ENCODE measurements at places on chromosomes 4 and X.

- no peak for DNase-seq
Measured at GRCh38 chr4:20017070-20017776, 234.5 kb upstream of the SLIT2 start.

GRCh38 chrX:12951595-12951975 lies 23.3 kb upstream of the TMSB4X start:
- DNase-seq, result no peak

GRCh38 chr4:142334931-142335330 lies 511.2 kb downstream of the INPP4B start:
- DNase-seq, result no peak

DNA sequence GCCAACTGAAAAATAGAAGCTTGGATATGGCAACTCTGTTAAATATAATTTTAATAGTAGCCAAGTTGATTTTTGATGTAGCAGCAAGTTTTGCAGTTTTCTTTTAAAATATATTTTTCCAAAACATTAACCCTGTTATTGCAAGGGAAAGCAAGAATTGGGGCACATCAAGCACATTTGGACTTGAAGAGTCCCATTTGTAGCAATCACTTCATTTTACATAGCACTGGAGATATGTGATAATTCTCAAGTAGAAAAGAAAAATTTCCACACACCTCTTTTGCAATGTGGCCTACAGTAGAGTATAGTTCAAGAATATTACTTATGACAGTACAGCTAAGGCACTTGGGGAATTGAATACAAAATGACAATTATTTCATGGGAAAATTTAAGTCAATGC lies 1.9 kb upstream of the PPP4R3C start:
- DNase-seq, result no peak

DNA sequence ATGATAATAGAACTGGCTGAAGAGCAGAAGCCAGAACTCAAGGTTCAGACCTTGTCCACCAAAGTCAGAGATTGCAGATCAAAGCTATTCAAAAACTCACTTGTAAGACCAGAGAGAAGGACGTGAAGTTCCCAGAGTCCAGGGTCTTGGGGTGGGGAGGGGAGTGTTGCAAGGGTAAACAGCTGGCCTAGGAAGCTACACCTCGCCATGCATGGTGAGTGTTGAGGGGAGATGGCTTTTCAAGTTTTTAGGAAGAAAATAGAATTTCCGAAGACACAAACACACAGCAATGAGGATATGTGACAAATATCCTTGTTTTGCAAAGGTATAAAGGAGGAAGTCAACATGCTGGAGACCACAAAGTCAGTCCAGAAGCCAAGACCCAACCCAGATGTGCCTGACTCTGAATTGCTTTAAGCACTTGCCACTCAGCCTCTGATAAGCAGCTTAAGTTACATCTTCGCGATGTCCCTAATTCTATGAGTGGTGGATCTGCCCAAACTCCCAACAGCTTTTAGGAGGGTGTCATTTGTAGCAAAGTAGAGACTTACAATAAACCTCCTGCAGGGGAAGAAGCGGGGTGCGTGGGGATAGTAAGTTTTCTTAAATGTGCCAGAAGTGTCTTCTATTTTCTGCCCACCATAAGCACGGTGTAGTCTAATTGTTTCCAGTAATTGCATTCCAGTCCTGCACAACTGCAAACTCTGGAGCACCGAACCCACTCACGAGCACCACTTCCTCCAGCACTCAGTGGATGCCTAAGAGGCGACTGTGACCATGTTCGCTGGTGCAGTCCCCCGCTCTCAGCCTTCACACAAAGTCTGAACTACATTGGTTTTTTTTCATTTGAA lies 26.5 kb downstream of the HAND2 start:
- no peak for DNase-seq

- DNase-seq, result no peak
Measured at GRCh38 chr4:95319169-95319568, 229.6 kb downstream of the UNC5C start.

GRCh38 chrX:150256297-150256650 lies 106.8 kb upstream of the MAMLD1 start:
- DNase-seq, result no peak

DNA sequence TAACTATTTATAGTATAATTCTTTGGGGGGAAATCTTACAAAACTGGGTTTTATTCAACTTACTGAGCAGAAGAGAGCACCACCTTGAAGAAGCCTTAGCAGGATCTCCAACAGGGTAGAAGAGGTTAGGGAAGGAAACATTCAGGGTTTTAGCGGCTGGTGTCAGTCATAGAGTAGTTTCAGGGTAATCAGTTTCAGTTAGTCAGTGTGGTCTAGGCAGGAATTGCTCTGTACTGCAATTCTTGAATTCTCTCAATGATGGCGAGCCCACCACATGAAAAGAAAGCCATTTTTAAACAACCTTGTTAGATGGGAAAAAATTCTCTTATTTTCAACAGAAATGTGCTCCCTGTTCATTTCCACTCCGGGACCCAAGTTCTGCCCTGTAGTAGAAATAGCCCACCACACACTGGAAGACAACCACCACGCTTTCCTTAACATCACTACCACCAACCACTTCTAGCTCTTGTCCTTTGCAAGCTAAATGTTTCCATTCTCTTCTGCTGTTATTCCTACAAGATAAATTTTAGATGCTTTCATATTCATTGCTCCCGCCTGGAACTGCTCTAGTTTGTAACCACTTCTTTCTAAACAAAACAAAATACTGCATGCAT lies 25.9 kb downstream of the COL25A1 start:
- no peak for DNase-seq

DNA sequence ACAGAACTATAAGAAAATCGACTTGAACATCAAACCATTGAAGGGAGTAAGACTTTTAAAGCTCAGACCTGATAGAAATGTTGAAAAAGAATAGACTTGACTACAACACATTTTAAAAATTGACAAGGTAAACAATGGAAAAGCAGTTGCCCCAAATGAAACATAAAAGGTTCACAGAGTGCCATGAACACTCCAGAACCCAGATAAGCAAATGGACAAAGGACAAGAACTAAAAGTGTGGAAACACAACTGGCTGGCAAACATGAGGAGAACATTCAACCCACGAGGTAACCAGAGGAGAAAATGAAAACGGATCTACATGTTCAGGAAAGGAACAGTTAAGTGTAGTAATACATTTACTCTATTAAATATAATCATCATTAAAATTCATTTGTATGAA lies 26.5 kb downstream of the SCARB2 start:
- no peak for DNase-seq

DNA sequence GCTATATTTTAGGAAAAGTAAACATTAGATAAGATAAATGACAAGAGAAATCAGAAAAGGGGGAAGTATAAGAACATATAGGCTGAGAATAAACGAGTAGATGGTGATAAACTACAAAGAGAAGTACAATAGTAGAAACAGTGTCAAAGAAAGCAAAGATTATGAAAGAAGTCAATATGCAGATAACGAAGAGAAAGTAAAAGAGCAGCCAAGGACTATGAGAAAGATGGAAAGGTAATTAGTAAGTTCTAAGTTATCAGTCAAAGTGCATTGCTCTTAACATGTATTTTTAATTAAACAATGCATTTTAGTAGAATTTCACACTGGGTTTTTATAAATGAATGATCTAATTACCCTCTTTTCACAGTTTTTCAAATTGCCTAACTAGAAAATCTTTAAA lies 1801.3 kb upstream of the PCDH10 start:
- DNase-seq, result no peak

DNA sequence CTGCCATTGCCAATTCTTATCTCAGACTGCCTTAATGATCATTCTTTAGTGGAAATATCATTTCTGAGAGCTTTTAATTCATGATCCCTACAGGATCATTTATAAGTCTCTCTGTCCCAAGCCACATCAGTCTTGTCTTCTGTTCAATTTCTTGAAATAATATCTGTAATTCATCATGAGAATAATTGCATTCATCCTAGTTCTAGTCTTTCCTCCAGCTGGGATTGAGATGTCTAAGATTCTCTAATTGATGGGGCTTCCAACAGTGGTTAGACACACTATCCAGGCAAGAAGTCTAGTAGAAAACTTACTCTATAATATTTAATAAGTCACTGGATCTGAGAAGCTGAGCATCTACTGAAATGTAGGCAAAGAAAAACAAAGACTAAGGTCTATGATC lies 854.7 kb upstream of the ADGRL3 start:
- no peak for DNase-seq

DNA sequence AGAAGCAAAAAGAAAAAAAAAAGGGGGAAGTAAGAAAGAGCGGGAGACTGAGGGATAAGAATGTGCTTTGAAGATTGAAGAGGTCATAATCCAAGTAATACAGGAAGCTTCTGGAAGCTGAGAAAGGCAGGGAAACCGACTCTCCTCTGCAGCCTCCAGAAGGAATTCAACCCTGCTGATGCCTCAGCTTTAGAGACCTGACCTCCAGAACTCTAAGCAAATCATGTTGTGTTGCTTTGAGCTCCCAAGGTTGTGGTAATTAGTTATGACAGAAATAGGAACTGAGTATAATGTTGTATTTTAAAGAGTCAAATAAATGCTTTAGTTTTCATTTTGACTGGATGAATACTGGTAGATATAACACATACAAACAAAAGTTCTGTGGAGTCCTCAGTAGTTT lies 48.0 kb upstream of the FAT1 start:
- no peak for DNase-seq

DNA sequence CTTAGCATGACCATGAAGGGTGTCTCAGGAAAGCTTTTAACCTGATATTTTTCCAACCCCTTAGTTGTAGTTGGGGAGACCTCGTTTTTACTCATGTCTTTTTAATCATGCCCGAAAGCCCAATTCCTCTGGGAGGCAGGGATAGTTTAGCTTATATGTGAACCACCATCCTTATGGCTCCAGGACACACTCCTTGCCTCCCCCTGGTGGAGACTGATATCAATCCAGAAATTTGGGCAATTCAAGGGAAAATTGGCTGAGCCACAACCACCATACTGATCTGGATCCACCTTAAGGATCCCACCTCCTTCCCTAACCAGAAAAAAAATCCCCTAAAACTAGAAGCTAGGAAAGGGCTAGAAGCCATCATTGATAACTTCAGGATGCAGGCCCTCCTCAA lies 13.4 kb upstream of the COL25A1 start:
- DNase-seq, result no peak

DNA sequence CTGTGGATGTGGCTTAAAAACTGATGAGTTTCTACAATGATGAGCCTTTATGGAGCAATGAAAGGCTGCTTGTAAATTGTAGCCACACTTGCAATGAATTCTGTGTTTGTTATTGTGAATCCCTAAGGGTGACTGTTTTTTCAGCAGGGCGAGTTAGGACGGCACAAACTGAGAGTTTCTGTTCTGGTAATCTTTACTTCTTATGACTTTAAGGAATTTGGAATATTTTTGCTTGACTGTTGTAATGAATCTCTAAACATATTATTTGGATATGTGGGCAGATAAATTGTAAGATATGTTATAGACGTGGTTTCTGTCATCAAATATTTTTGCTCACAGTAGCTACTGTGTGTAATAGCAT lies 22.2 kb downstream of the RBPJ start:
- DNase-seq, result no peak

DNA sequence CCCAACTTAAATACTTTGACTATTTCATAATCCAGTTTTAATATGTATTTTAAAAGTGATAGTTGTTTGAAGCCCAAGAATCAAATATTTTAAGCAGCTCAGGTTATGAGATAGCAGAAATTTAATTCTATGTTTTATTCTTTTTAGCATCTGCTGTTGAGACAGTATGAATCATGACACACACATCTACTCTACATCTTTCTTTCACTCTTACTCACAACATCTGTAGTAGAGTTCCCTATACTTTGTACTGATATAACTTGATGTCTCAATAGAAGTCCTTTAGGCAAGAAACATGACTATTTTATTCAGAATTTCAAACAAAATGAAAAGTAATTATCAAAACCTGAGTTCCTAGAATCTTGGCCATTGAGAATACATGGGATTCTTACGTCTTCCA lies 187.9 kb upstream of the GNPDA2 start:
- DNase-seq, result no peak

- DNase-seq, result no peak
Measured at GRCh38 chr4:124786634-124787033, 74.1 kb upstream of the ANKRD50 start.

GRCh38 chrX:136170139-136170800 lies 22.9 kb downstream of the FHL1 start:
- no peak for DNase-seq

DNA sequence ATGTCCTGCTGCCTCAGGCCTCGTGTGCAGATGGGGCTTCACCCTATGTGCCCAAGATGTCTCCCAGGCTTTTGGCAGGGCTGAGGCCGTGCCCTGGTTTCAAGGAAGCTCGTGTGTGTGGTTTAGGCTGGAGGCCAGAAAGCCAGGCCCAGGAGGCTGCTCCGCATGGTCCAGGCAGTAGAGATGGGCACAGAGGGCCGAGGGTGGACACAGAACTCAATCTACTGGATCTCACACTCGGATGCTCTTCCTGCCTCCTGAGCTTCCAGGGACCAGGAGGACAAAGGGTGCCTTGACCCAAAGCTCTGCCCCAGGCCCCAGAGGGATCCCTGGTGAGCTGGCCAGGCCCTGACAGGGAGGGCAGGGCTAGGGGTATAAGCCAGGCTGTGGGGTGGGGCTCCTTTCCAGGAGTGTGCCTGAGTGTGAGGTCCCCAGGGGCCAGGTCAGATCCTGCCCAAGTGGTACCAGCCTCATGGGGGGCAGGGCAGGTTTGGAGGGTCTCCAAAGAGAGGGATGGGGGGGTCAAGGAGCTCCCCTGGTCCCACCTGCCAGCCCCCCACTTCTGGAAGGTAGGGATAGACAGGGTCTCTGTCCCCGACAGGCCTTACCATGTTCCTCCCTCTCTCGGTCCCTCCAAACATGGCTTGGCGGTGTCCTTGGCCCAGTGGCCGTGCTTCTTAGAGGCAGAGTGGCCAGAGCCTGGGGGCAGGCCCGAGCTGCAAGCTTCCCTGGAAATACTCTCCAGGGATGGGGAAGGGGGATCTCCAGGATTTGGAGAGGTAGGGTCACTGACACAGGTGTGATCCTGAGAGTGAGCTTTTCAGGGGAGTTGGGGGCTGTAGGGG lies 23.8 kb downstream of the HTRA3 start:
- DNase-seq, result no peak

GRCh38 chr4:36320117-36320896 lies 38.9 kb downstream of the DTHD1 start:
- DNase-seq, result no peak

DNA sequence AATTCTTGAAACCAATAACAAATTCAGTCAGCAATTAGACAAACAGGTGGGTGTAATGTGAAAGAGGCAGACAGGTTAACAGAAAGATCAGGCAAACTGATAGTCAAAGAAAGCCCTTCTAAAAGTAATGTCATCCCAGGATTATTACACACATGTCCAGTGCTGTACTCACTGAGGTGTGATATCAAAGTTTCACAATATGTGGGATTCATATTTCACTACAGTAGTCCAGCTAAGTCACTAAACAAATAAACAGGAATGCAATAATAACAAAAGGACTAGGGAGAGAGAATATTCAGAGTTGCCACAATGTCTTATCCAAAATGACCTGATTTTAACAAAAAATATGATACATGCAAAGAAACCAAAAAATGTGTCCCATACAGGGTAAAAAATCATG lies 787.5 kb downstream of the FSTL5 start:
- DNase-seq, result no peak

DNA sequence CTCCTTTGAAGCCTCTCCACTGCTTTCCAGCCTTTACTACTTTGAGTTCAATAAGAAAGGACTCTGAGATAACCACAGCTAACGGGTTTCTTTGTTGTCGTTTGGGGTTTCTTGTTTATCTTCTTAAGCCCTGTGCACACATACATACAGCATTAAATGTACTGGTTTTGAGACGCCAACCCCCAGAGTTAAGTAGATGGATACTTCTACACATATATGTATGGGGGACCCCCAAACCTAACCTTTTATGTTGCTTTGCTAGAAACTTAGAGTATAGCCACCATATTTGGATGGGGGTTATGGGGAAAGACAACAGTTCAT lies 697 bp downstream of the CEP135 start:
- DNase-seq, result no peak

- no peak for DNase-seq
Measured at GRCh38 chrX:19698122-19698521, 182.8 kb upstream of the MAP3K15 start.

All from stimulated activated CD4-positive, alpha-beta T cell treated with anti-CD3 and anti-CD28 coated beads, Interleukin-15, amount 100 ng/mL, for 1 hour (primary cell).